ENCODE measurements at places on chromosomes 5 and 9.

- no peak for DNase-seq
Measured at GRCh38 chr5:122170620-122171019, 41.3 kb downstream of the ZNF474 start.

- no peak for DNase-seq
Measured at GRCh38 chr5:126847826-126848251, 70.9 kb downstream of the LMNB1 start.

DNA sequence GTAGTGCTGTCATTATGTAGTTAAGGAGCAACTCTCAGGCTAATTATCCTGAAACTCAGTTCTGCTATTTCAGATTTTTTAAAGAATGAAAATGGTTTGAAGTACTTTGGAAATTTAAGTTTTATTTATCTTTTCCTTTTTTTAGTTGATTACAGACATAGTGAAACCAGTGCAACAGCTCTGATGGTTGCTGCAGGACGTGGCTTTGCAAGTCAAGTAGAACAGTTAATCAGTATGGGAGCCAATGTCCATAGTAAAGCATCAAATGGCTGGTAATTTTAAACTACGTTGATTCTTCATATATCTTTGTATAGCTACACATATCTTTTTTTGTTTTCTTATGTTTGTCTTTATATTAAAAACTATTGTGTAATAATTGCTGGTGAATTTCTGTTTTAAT is 34.9 kb downstream of the YTHDC2 start:
- no peak for DNase-seq

DNA sequence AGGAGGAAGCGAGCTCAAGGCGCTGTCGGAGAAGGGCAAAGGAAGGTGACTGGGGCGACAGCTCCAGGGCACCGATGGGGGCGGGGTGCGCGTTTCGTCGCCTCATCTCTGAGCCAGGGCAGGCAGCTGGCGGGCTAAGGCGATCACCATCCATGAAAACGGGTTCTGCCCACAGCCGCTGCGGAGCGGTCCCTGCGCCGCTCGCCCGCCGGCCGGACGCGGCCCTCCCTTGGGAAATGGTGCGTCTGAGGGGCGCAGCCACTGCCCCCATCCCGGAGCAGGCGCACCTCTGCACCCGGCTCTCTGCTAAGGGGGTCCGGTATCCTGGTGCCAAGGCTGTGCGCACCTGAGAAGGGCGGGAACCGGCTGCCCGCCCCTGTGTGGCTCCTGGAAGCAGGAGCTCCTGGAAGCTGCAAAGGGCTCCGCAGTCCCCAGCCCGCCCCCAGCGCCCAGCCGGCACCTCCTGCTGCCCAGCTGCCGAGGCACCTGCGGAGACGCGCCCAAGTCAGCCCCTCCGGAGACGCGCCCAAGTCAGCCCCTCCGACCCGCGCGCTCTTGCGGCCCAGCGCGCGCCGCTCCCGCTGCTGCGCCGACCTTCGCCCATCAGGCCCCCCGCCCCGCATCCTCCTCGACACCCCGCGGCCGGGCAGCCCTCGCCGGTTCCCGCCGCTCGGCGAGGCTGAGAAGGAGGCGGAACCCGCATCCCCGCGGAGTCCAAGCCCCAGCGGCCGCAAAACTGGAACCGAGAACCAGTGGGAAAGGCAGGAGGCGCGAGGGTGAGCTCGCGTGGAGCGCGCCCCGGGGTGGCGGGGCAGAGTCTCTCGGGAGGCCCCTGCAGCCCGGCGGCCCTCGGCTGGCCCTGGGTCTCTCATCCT is 757 bp downstream of the ANKRD34B start:
- DNase-seq: no peak

GRCh38 chr9:84339962-84340361 is 596 bp downstream of the SLC28A3 start:
- DNase-seq: no peak

DNA sequence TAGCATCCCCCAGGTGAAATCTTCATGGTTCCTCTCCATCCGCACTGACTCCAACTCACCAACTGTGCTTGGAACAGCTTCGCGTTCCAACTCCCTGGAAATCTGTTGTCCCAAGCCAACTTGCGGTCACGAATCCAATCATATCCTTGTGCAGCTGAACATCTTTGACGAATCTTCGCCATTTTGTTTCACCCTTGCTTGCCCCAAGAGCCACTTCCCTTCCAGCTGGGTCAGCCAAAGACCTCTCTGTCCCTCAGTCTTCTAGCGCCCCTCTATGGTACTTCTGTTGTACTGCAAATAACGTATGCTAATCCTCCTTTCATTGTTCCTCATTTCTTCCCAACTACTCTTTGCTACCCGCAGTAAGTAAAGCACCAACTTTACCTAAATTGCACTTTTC is 61.0 kb upstream of the TARS1 start:
- no peak for DNase-seq

DNA sequence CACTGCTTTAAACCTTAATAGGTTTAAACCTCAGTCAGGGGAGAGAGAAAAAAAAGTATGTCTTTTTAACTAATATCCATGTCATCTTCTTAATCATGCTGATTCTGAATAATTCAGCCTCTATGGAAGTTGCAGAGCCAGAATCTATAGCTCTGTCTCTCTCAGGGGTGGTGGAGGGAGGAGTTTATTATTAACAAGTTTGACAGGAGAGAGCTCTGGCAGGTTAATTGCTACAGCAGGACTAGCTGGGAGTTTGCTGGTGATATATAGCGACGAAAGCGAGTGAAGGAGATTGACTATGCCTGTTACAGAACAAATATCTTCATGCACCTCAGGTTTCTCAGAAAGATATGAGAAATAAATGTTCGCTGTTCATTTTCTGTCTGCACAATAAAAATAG is 586.4 kb downstream of the TLE4 start:
- no peak for DNase-seq

Measured in activated CD4-positive, alpha-beta T cell treated with anti-CD3 and anti-CD28 coated beads, Interleukin-10, Interleukin-2, amounts not matched to agents 100 ng/mL and 50 ng/mL, durations not matched to agents 16 hours and 8 hours (primary cell).